ENCODE measurements at places on chromosomes 2 and 18.

DNA sequence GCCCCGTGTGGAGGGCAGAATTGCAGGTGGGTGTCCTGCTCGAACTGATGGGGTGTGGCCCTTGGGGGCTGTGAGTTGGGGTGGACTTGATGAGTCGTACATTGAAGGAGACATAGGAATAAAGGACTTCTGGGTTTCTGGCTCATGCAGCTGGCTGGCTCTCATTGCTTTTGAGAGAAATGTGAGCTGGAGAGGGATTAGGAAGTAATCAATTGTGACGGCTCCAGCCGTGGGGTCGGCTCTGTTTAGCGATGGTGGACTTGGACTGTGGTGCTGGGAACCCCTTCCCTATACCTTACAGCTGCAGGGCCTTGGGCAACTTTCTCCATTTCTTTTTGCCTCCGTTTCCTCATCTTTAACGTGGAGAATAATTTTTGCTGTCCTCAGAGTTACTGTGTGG is 9.2 kb downstream of the IMPA2 start:
- no peak for DNase-seq

- no peak for DNase-seq
These were observed 31.4 kb upstream of the CHN1 start for GRCh38 chr2:175036582-175037018.

GRCh38 chr2:133568172-133568571 is at the start of gene NCKAP5:
NCKAP5 (minus strand) TSS chr2:133568463; CDS start chr2:133517526, 50,937 bp downstream.
- no peak for DNase-seq

DNA sequence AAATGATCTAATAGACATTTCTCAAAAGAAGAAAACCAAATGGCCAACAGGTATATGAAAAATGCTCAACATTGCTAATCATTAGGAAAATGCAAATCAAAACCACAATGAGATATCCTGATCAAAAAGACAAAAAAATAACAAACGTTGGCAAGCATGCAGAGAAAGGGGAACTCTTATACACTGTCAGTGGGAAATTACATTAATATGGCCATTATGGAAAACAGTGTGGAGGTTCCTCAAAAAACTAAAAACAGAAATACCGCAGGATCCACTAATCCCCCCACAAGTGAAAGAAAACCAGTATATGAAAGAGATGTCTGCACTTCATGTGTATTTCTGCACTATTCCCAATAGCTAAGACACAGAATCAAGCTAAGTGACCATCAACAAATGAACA is 57.7 kb upstream of the CTIF start:
- no peak for DNase-seq

DNA sequence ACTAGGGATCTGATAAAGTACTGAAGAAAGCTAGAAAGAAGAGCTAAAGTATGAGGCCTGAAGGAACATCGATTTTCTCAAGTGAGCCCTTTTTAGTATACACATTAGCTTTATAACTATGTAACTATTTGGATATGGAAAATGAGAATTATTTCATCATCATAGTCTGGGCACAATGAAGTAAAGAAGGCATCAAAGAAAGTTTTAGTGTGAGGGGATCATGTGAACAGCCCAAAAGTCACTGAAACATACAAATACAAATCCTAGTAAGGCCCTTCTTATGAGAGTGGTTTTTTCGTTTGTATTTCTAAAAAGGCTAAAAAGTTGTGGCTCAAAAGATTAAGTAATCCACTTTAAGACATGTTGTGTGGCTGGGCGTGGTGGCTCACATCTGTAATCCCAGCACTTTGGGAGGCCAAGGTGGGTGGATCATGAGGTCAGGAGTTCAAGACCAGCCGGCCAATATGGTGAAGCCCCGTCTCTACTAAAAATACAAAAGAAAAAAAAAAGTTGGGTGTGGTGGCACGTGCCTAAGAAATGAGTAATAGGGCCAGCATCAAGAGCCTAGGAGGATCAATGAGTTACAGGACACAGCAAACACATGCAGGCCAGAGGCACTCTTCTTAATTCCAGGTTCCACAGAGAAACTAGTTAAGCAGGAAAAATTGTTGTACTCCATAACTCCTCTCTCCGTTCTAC is 61.9 kb downstream of the PUM2 start:
- DNase-seq: no peak

- DNase-seq: no peak
These were observed 473.8 kb upstream of the SPHKAP start for GRCh38 chr2:228655331-228655730.

GRCh38 chr2:98701230-98701629 is 29.7 kb downstream of the MGAT4A start:
- DNase-seq: no peak

DNA sequence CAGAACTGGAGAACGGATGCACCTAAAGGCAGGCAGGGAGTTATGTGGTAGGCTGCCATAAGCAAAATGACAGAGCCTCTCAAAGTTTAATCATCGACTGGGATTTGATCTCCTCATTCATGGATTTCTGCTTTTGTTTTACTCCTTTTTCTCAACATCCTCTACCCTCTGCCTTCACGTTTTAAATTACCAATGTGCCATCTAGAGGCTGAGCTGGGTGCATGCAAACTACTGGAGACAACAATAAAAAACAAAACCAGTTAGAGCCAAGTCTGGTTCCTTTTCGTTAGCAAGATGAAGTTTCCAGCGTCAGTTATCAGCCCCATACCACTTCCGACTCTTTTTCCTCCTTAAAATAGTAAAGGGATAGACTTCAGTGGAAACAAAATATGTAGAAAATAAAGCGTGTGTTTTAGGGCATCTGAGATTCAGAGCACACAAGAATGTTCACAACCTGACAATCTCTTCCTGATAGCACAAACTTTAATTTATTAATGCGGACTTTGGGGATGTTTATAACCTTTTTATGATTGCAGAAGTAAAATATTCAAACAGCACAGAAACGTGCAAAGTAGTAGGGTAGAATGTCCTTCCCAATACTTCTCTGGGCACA is 117.0 kb downstream of the LAMA1 start:
- no peak for DNase-seq

DNA sequence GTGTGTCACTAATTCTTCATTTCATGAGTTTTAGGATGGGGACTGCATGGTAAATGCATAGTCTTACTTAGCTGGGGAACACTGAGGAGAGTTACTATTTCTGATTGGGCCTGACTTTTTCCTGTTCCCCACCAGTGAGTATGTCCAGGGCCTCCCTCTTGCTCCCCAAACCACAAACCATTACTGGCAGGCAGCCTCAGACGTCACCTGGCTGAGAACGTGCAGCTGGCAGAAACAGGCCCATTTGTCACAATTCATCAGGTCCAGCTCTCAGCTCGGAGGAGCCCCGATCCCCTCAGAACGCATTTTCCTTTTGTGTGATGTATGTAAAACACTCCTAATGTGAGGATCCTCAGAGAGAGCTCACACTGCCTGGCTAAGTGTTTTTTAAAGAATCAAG is 71.7 kb upstream of the SIX3 start:
- no peak for DNase-seq

GRCh38 chr2:46547223-46548102 is 68.1 kb downstream of the TMEM247 start:
- DNase-seq: no peak

DNA sequence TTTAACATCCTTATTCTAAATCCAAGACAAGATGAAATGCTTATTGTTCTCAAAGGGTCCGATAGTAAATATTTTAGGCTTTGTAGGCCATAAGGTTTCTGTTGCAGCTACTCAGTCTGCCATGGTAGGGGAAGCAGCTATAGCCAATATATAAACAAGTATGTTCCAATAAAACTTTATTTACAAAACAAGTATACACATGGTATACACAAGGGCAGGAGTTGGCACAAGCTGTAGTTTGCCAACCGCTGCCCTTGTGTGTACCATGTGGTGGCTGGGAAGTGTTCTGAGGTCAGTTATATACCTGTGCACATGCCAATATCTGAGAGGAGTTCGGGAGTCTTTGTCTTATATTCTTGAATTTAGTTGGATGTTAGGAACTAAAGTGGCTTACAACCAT is 126.0 kb upstream of the DNMT3A start:
- no peak for DNase-seq

- no peak for DNase-seq
These were observed 308.0 kb upstream of the STON1 start for GRCh38 chr2:48221846-48222516.

- no peak for DNase-seq
These were observed 64.0 kb downstream of the ODC1 start for GRCh38 chr2:10383960-10384734.

DNA sequence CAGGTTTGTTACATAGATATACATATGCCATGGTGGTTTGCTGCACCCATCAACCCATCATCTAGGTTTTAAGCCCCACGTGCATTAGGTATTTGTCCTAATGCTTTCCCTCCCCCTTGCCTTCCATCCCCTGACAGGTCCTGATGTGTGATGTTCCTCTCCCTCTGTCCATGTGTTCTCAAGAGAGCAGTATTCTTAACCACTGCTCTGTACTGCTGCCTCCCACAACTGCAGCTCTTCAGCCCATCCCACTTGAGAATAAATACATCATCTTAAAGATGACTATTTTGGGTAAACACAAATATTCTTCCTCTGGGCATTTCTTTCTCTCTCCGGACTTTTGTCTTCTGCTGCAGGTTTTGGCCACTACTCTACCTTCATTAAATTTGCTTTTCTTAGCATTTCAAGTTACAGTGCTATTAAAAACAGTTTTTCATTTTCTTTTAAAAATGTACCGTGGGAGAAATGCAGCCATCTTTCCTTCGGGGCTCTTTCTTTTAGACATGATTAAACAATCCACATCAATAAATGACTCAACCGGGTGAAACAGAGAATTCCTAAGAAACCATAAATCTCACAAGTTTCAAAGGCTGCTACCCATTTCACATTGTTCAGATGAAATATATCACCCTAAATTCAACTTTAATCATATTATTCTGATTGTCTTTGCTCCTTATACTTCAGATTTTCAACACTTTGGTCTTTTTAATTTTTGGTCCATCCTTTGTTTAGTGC is 323.4 kb downstream of the GALNT13 start:
- DNase-seq: no peak

DNA sequence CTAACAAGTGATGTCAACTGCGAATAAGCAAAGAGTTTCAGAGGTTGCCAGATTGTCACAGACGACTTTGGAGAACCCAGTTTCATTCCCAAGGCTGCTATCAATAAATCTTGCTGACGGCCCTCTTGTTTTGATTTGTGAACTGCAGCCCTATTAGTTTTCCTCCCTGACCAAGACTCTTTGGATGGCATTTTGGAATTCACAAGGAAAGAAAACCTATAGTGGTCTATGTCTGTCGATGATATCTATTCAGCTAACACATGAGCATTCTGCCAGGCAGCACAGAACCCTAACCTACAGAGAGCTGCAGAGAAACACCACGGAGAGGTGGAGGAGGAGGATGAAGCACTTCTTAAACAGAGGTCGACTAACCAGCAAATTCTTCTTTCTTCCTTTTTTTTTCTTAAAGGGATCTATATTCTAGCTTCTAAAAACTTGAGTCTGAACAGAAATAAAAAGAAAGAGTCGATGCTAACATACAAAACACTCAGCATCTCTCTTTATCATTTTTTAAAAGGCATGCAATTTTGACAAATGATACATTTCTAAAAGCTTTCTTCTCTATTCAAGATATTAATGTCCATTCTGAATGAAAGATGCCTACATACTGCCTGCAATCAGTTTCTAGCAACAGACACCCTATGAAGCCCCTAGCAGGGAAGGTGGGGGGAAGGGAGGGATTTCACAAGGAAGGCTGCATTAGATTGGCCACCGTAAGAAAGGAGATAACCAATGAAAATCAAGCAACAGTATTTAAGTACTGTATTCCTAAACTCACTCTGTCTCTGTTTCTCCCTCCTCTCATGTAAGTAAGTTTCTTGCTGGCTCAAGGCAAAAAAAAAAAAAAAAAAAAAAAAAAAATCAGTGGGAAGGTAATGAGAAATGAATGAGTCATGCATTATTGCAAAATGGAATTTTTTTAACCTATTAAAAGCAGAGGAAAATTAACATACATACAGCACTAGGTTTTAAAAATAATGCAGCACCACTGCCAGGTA is 83.0 kb upstream of the CHRNA1 start:
- no peak for DNase-seq

DNA sequence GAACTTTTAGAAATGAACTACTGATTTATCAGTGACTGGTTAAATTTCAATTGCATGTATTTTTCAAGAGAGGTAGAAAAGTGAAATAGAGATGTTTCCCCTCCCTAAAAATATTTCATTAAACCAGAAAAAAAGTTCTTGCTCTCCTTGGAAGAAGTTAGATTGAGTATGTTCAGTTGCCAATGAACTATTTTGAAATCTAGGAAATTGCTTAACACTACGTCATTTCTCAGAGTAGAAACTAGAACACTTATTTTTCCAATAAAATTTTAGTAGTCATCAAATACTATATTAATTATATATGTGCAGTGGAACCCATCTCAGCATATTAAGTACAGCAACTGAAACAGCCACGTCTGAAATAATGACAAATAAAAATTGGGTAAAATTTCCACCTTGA is 51.8 kb upstream of the STAT1 start:
- no peak for DNase-seq

DNA sequence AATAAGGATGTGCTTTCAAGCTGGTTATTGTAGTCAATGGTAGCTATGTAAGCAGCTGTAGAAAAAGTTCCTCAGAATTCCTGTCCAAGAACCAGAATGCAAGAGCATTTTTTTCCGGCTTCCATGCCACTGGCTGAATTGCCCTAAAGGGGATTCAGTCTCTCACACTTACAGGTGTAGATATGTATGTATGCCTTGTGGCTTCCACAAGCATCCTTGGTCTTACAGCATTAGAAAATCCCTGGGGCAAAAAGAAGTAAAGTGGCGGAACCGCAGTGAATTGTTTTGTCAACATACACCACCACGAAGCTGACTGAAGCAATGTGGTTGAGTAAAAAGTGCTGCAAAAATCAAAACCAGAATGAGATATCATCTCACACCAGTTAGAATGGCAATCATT is 54.6 kb downstream of the FANCL start:
- no peak for DNase-seq

GRCh38 chr2:208542465-208543041 is 136.0 kb downstream of the PTH2R start:
- DNase-seq: no peak

DNA sequence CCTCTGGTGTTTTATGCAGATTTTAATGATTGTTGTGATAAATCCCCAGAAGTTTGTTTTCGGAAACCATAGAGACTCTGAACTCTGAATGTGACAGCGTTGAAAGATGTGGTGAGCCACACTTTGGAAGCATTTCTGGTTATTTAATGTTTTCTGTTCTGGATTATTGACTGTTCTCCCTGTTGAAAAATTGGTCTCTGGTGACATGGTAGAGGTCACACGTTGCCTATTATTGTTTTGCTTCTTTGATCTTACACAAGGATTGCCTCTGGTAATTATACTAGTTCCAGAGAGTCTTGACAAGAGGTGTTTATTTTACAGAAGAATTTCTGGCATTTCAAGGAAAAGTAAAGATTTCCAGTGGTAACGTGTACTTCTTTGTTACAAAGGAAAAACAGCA is 127.1 kb downstream of the GREB1L start:
- no peak for DNase-seq

DNA sequence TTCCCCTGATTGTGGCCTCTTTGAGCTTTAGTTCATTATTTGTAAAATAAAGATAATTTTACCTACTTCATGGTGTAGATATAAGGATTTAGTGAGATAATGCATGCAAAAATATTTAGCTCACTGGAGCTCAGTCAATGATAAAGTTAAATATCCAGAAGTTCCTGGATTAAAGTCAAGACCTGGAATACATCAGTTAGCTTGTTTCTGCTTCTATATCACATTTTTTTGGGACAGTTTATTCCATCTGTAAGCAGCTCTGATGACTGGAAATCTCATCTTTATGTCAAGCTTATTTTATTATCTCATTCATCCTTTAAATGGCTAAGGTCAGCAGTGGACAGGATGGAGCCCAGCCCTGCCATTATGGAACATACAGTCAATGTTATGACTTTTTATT is 152.0 kb downstream of the EVA1A start:
- no peak for DNase-seq

All from stimulated activated CD8-positive, alpha-beta memory T cell treated with anti-CD3 and anti-CD28 coated beads, Interleukin-4, amount 100 ng/mL, for 4 hours (primary cell).